Stimulated activated CD4-positive, alpha-beta T cell treated with anti-CD3 and anti-CD28 coated beads, Interleukin-2, amount 100 ng/mL, for 4 hours (primary cell): ENCODE measurements at places on chromosomes 16 and 17.

DNA sequence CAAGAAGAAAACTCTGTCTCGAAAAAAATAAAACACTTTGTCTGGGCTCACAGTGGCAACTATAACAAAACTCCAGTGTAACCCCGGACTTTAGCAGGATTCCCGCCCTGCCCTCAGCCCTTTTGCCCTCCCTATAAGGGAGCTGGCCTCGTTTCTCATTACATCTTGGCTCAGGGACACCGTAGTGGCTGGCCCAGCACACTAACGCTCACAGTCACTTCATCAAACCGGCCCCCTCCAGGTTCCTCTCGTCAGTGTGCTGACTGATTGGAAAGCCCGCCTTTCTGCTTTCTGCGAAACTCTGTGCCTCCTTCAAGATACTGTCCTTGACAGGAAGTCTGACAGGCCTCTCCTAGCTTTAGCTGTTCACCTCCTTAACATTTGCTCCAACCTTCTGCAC, 11.2 kb upstream of the MYO1C start:
- DNase-seq = no peak

GRCh38 chr16:85045077-85045476, 17.5 kb downstream of the KIAA0513 start:
- DNase-seq = no peak

DNA sequence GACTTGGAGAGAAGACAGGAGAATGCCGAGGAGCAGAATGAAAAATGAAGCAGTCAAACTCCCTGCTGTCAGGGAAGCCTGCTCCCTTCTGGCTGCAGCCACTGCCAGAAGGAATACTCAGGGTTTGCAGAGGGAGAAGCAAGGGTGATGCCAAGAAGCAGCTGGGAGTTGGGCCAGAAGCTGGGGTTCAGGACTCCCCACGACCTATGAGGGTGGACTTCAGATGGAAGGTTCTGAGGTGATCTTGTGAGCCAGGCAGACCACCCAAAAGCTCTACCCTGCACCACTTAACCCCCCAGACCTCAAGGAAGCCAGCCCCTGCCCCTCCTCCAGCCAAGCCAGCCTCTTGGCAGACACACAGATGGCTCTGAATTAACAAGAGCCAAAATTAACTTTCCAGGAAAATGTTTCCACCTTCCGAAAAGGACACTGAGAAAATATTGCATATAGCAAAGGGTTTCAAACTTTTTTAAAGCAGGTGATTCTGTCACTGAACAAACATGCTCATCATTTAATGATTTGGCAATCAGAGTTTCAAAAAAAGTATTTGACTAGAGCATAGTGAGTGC, 126.0 kb upstream of the ERCC4 start:
- no peak for DNase-seq

- DNase-seq = no peak
Observed at GRCh38 chr17:71003736-71004135, 834.4 kb downstream of the KCNJ2 start.

DNA sequence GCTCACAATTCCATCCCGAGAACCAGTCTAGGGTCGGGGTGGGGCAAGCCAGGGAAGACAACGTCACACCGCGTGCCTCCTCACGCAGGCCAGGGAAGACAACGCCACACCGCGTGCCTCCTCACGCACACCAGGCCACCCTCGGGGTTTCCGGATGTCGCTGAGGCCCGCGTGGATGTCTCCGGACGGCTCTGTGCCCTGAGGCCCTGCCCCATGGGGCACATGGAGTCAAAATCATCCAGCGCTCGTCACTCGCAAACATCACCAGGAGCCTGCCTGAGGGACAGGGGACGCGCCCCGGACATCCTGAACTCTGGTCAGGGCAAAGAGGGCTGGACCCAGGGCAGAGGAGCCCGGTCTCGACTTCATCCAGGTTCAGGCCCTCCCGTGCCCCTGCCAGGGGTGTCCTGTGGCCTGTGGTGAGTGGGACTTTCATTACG, 3.7 kb downstream of the TMEM204 start:
- no peak for DNase-seq

- no peak for DNase-seq
Observed at GRCh38 chr17:19370493-19370960, 7.8 kb upstream of the MAPK7 start.

DNA sequence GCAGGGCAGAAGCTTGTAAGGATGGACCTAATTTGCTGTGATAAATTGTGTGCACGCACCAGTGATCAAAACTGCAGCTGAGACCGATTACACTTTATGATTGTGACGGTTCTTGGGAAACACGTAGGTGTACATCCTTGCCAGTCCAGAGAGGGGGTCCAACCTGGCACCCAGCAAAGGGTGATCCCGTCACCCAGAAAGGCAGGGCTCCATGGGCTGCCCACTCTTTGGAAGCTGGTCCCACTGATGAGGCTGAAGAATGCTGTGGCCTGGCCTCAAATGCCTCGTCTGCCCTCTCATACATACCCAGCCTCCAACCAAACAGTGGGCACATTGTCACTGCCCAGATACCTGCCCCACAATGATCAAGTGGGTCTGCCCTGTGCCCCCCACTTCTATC, 132.0 kb downstream of the C16orf78 start:
- no peak for DNase-seq

DNA sequence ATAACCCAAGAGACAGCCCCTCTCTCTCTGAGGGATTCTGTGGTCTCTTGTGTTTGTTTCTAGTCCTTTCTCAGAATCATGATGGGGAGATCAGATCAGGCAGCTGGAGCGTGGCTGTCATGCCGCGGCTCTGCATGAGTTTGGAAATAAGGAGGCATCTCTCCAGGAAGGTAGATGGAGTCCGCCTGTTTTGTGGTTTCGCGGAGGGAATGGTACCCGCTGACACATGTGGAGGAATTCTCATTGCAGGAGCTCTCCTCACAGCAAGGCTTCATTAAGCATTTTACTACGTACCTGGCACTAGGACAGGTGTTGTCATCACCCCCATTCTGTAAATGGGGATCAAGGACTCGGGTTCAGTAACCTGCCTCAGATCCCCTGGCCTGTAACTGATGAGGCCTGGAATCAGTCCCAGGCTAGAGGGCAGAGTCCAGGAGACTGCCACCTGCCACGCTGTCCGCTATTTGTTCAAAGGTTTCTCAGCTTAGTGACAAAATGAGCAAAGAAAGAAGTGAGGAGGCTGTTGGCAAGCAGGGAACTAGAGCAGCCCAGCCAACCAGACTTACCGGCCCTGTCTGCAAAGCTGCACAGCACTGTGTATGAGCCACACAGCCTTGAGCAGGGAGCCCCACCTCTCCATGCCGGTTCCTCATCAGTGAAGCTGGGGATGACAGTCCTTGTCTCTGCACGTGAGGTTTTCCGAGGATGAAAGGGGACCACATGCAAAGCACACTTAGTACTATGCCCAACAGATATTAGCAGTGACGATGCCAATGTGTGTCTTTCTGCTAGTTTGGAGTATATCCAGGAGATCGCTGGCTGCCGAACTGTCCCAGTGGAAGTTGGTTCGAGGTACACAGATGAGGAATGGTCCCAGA, 11.0 kb downstream of the KDM8 start:
- DNase-seq = no peak

GRCh38 chr16:79201436-79201835, 399.1 kb downstream of the MAF start:
- DNase-seq = no peak

GRCh38 chr17:41638941-41639340, 14.6 kb upstream of the KRT17 start:
- no peak for DNase-seq

DNA sequence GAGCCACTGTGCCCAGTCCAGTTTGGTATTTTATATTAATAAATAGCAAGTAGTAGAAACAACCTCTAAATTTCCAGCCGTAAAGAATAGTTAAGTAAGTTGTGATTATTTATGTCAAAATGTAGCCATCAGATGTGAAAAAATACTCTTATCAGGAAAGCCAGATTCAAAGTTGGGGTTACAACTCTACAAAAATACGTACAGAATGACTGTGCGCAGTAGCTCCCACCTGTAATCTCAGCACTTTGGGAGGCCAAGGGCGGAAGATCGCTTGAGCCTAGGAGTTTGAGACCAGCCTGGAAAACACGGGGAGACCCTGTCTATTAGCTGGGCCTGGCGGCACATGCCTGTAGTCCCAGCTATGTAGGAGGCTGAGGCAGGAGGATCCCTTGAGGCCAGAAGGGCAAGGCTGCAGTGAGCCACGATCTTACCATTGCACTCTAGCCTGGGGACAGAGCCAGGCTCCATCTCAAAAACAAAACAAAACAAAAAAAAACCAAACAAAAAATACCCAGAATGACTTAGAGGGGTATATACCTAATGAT, 1.7 kb downstream of the PDP2 start:
- DNase-seq = no peak

GRCh38 chr17:63426041-63426916, 19.8 kb downstream of the CYB561 start:
- DNase-seq = no peak

GRCh38 chr16:30493941-30494488, 21.5 kb downstream of the ITGAL start:
- no peak for DNase-seq

DNA sequence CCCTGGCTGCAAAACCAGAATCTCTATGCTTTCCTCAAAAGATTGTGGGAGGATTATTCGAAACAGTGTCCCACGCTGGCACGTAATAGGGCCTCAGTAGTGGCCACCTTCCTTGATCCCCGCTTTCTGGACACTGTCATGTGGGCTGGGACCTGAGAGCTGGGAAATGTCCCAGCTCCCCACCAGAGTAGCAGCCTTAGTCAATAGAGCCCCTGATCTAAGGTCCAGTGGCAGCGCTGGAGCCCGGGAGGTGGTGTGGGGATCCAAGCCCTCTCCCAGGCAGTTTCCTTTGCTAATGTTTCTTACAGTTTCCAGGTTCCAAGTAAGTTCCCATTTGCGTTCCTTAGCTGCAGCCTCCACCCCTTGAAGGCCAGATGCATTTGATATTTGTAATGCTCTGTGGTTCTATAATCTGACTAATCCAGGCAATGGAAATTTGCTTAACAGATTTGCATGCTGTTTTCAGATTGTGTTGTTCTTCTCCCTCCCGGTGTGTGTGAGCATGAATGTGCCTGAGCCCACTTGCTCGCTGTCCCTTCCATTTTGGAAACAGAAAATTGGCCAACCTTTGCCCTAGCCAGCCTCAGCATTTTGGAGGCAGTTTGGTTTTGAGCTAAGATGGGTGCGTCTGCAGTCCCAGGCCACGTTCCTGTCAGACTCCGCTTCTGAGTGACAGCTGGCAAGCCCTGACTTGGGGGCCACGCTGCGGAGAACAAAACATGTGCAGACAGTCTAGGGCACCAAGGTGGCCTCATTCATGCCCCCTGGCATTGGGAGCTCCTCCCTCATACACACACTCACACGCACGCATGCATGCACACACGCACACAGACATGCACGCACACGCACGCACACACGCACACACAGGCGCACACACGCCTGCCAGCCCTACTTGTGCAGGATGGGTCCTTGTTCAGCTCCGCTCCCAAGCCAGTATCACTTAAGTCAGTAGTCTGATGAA, 69.4 kb downstream of the CCDC182 start:
- DNase-seq = no peak

DNA sequence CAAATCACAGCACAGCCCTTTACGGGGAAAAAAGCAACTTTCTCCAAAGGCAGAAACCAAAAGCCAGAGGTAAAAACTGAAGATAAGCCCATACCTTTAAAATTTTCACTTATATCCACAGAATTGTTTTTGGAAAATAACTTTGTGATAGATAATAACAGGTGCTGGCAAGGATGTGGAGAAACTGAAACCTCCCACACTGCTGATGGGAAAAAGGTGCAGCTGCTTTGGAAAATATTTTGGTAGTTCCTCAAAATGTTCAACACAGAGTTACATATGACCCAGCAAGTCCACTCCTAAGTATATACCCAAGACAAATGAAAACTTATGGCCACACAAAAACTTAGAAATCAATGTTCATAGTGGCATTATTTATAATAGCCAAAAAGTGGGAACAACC, 12.2 kb downstream of the EFTUD2 start:
- no peak for DNase-seq
